ENCODE measurements at places on chromosomes 5 and 9.

DNA sequence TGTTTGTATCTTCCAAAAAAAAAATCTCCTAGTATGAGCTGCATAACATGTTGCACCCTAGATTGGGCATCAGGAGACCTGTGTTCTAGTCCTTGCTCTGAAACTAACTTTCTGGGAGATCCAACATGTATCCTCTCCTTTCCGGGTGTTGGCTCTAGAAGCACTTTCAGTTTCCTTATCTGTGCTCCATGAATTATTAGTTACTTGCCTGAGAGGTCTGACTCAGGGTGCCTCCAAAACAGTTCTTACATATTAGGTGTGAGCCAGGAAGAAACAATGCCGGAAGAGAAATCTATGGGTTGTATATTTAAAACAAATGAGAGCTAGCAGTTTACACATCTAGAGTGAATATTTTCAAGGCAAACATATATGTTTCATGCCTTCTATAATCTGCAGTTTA, 36.7 kb upstream of the SLC36A2 start:
- peak; percentile 40 for DNase-seq

DNA sequence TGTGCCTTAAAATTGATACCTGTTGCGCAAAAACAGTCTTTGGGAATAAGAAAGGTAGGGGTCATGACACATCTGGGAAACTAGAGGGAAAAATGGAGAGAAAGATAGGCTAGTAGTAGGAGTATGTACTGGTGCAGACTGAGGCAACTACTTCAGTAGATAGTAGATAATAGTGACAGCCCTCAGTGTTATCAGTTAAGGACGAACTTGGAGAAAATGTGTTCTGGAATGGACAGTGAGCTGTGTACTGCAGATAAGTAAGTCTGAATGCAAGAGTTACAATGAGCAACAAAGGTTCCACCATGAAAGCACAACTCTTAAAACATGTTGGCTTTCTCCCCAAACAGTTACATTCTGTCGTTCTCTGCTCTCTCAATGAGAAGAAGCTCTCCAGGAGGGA, 6.5 kb upstream of the INSL6 start:
- DNase-seq = no peak

GRCh38 chr9:133837627-133838597, 99.8 kb upstream of the SARDH start:
- no peak for DNase-seq

GRCh38 chr9:133792721-133793470, 54.7 kb upstream of the SARDH start:
- peak; percentile 40 for DNase-seq

- no peak for DNase-seq
Measured at GRCh38 chr5:7902666-7903625, 34.0 kb downstream of the MTRR start.

- DNase-seq = peak; percentile 98
Measured at GRCh38 chr9:68546596-68547390, 6.1 kb upstream of the TMEM252 start.

DNA sequence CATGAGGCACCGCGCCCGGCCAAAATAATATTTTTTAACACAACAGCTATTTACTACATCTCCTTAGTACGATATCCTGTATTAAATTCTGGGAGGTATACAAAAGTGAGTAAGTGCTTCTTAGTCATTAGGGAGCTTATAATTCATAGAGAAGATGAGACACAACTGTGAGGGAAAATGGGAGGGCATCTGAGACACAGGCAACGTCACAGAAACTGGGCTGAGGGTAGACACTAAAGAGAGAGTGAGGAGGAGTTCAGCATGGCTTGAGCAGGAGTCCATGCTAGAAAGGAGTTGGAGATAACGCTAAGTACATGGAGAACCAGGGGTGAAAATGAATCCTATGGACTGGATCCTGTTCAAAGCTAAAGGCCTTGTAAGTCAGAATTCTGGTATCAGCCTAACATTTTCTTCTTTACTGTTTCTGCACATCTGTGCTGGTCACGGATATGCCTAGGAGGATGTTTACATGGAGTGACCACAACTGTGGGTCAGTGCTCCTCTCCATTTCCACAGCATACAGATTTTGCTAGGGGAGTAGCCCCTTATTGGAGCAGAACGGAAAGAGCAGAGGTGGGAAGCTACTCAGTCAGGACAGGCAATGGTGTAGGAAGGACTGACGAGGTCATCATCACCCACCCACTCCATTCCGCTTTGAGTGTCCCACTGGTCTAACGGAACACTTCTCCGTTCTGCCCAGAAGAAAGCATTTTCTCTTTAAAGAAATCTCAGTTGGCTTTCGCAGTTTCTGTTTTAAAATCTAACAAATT, 310.4 kb upstream of the EFNA5 start:
- DNase-seq = no peak

- no peak for DNase-seq
Measured at GRCh38 chr5:78507531-78507930, 141.0 kb downstream of the LHFPL2 start.

DNA sequence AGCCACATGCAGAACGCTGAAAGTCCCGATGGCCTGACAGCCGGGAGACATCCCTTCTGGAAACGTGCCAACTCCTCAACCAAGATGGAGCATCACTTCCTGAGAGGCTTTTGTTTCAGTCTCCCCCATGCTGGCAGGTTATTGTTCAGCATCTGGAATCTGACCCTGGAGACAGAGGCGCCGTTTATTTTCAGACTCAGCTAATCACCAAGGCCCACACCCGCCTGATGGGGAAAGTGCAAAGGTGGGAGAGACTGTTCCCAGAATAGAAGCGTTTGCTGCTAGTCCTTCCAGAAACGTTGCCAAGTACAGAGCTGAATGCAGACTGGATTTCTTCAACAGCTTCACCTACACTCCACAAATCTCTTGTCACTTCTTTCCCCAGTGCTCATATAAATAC, 41.8 kb upstream of the S1PR3 start:
- DNase-seq = peak; percentile 45

GRCh38 chr5:90854169-90854568, 295.6 kb downstream of the ADGRV1 start:
- DNase-seq = no peak

- no peak for DNase-seq
Measured at GRCh38 chr5:155826611-155827507, 500.1 kb upstream of the SGCD start.

DNA sequence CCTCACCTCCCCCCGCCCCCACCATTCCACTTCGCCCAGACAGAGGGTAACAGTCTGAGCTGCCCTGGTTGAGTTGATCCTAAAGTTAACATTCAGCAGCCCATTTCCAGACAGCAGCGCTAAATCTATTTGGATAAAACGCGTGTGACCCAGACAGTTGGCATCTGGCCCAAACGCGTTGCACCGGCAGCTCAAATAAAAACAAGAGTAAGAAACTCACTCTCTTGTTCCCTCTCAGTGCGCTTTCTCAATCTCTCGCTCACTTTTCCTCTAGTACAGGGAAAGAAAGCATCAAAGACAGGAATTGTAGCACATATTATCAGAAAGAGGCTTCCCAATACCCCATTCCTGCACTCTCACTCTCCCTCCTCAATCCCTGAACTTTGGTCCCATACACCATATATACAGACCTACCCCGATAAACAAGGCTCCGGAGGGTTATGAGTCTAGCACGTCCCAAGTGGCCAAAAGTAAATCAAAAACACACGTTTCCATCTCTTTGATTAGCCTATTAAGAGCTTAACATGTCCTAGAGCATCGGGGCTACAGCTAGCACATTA, 1.3 kb downstream of the ADAMTS6 start:
- DNase-seq = peak; percentile 63

All from renal cortical epithelial cell (primary cell).